ENCODE measurements at places on chromosomes 13 and 19.
A peak's percentile ranks its signal among the peaks of the same experiment; 100 is the strongest.

GRCh38 chr13:97459215-97459777, 25.3 kb downstream of the RAP2A start:
- DNase-seq: no peak

DNA sequence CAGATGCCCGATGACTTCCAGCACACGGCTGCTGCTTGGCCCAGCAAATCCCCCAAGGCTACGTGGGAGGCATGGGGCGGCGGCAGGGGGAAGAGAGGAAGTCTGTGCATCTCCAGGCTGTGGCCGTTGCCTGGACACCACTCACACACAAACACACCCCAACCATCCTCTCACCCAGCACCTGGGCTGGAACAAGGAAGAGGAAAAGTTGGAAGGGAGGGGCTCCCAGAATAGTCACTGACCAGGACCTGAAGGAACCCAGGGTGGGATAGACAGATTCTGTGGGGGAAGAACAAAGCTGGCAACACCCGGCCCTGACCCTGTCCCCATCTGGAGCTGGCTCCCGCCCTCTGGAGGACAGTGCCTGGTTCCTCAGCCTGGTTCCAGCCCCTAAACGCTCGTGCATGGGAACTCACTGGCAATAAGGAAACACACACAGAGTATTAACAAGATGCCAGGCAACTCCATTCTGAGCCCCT, 11.2 kb downstream of the PPP6R1 start:
- DNase-seq: peak; percentile 58

DNA sequence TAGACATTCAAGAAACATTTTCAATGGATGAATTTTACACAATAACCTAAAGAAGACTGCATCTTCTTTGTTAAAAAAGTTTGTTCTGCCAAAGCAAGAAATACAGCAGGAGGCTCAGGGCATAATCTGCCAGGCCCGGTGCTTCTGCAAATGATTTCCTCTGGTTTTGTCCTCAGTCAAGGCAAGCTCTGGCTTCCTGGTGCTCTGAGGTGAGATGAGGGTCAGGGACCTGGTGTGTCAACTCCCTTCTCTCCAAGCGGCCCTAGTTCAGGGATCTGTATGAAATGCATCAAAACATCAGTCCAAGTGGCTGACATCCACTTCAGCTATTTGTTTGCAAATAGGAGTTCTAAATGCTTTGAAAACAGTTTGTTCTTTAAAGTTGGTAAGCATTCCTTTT, 31.6 kb downstream of the LACC1 start:
- DNase-seq: no peak

DNA sequence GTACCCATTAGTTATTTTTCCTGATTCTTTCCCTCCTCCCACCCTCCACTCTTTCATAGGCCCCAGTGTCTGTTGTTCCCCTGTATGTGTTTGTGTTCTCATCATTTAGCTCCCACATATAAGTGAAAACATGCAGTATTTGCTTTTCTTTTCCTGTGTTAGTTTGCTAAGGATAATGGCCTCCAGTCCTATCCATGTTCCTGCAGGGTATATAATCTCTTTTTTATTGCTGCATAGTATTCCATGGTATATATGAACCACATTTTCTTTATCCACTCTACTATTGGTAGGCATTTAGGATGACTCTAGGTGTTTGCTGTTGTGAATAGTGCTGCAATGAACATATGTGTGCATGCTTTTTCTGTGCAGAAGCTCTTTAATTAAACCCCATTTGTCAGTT, 79.4 kb downstream of the ZMYM2 start:
- no peak for DNase-seq

DNA sequence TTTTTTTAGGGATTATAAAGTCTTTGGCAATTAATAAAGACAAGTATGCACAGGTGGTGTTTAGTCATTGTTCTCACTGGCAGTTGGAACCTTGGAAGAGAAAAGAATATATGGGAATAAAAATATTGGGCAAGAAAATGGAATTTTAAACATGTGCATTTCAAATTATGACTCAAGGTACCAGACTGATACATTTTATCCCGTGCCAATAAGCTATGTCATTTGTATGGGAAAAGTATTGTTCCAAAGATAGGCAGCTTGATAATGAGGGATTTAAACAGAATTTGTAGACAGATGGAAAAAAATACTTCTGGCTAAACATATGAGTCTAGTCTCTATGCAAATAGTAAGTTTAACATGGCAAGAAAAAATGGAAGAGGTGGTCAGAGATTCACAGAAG, 169.5 kb upstream of the UFM1 start:
- DNase-seq: no peak

- DNase-seq: no peak
These were observed 141.3 kb downstream of the STOML3 start for GRCh38 chr13:38849315-38849714.

DNA sequence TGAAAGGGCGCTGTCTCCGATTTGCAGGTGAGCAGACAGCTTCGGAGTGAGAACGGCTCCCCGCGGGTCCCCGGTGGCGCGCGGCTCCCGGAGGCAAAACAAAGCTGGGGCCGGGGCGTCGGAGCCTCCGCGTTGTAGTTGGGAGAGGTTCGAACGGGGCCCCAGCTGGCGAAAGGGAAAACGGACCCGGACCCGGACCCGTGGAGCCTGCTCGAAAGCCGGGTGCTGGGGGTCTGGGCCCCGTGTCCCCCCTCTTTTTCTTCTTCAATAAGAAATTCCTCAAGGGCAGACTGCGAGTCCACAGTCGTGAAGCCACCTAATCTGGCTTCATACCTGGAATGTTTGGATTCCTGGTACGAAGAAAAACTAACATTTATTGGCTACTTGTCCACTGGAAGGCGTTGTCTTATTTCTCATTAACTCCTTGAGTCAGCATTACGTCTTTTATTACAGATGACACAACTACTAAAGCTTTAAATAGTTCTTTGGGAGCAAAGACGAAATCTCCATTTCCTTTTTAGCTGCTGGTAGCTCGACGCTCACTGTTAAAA, 632 bp upstream of the MTIF3 start:
- peak; percentile 61 for DNase-seq

- no peak for DNase-seq
These were observed 1.1 kb downstream of the NUDT19 start for GRCh38 chr19:32692727-32693061.

DNA sequence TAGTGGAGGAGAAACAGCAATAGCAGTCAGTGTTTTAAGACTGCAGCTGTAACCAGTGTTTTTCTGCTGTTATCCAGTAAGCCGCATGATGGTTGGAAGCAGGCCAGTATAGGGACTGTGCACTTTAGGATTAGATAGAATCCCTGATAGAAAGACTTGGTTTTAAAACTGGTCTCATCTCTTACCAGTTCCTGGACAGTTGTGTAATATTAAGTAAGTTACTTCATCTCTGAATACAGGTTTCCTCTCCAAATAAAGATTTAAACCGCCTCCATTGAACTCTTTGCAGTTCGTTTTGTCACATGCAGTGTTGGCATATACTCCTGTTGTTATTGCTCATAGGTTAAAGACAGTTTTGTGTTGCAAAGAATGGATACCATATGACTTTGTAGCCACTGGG, 25.6 kb downstream of the URI1 start:
- DNase-seq: peak; percentile 56

GRCh38 chr13:105327581-105328126, 1207.8 kb downstream of the EFNB2 start:
- no peak for DNase-seq

DNA sequence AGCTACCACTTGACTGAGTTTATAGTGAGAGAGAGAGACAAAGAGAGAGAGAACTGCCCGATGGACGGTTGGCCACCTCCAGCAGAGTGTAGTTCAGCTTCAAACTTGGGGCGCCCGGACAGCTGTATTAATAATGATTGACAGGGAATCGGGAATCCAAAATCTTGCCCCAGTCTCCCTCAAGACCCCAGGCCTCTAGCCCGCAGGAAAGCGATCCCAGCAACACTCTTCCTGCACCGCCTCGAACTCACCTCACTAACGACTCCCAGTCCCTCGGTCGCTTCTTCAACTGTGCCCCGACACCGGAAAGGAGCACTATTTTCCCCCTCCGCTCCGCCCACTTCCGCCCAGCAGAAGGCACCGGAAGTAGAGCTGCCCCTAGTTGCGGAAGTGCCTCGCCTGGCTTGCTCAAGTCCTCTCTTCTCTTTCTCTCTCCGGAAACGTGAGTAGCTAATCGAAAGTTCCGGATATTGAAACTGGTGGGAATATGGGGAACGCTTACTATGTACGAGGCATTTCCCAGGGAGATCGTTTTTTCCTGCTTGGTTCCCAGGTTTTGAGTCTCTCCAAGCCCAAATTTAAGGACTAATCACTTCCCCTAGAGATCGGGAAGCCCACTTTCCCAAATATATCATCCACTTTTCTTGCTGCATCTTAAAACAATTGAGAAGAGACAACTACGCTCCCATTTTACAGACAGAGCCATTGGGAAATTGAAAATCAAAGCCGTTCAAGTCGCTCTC, at the start of gene NOSIP:
Gene NOSIP, minus strand, starts transcription at position 293 of the 743 bp plus-strand sequence. CDS start 19,865 bp downstream, outside the sequence.
- DNase-seq: peak; percentile 97

DNA sequence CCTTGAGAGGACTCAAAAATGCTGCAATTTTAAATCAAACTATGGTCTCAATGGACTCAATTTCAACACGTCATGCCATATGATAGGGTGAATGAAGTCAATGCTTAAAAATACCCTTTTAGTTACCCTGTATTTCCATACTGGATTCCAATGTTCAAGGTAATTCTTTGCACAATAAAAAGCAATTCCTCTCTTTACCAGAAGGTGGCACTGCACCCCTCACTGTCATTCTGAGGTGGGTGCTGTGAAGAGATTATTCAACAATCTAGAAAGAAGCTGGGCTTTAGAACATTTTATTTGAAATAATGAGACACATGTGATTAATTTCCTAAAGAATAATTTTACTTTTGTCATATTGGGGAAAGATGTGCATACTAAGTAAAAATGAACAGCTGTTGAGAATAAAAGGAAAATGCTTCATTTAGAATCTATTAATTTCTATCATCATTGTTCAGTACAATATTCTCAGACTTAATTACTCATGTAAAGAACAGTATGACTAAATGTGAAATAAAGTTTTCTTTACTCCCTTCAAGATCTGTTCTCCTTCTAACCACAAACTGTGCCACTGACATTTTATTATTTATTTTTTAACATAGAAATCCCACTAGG, 789.1 kb downstream of the GPC5 start:
- peak; percentile 41 for DNase-seq

GRCh38 chr13:37074703-37075102, 15.2 kb upstream of the SUPT20H start:
- no peak for DNase-seq

- DNase-seq: peak; percentile 66
These were observed 14.1 kb downstream of the PNPLA6 start for GRCh38 chr19:7549429-7550148.

DNA sequence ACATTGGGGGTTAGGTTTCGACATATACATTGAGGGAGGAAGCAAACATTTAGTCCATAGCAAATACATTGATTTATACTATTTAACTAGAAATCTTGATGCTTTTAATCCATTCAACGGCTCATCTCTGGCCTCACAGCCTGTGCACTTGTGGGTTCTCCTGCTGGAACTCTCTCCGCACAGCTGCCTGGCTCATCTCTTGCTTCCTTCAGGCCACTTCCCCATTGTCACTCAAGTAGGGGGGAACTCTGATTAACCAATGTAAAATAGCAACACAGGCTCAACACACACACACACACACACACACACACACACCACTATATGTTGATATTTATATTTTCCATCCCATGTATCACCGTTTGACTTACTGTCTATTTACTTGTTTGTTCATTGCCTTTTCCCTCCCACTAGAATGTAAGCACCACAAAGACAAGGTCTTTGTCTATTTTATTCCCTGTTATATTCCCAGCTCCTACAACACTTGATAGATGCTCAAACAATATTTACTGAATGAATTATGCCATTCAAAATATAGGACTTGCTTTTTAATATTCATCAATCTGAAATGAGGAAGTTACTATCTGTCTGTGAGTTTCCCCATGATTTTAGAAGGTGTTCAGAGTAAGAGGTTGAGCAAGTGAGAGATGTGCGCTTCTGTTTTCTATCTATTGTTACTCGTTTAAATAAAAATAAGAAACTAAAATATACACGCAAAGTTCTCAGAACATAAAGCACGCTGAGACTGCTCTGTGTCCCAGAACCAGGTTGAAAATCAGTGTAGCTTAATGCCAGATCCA, 29.8 kb upstream of the PABPC3 start:
- no peak for DNase-seq

- no peak for DNase-seq
These were observed 1.8 kb downstream of the ZNF175 start for GRCh38 chr19:51572908-51573307.

DNA sequence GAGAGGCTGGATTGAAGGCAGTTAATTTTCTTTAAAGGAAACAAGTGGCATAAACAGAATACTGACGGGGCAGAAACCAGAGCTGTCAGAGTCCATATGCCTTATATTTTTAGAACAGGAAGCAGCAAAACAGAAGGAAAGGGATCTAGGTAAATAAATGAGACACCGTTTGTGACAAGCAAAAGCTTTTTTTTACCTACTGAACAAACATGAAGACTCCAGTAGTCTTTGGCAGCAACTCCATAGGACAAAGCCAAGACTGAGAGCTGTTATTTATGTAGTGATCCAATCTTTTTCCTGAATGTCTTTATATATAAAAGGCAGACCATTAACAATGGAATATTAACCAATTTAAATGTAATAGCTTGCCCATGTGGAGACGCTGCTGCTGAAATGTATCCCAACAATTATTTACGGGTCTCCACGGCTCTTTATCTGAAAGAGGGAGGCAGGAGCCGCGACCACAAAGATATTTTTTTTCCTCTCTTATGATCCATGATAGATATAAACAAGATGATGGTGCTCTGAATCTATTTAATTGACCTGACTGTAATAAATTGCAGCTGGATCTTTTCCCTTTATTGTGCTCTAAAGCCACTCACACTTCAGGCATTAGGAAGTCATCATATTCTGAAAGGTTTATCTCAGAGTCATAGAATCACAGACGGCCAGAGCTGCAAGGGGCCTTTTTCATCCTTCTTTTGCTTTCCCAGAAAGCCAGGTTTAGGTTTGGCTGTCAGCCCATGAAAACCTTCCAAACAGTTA, 687.8 kb downstream of the EFNB2 start:
- no peak for DNase-seq

DNA sequence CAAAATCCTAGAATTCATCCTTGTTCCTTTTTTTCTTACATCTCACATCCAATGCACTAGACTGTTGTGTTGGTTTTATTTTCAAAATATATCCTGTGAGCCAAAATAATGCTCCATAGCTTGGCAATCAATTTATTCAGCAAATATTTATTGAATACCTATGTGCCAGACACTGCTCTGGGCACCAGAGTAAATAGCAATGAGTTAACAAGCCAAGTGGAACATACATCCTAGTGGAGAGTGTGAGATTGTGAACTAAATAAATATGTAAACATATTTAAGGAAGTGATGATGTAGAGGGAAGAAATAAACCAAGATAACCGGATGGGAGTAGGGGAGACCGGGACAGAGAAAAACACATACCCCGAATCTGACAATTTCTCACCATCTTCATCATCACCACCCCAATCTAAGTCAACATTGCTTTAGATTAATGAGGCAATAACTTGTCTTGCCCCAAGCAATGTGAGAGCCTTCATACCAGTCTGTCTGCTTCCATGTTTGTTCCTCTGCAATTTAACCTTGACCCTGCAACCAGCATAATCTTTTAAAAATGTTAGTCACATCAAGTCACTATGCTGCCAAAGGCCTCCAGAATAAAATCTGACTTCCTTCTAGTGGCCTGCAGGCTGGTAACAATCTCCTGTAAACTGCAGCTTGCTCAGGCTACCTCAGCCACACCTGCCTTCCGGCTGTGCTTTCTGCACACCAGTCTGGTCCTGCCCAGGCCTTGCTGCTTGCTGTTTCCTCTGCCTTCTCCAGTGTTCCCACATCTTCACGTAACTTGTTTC, 199.2 kb downstream of the DLEU7 start:
- DNase-seq: no peak

GRCh38 chr19:2084993-2085720, 11.0 kb downstream of the MOB3A start:
- peak; percentile 93 for DNase-seq

GRCh38 chr13:99847318-99847750, 124.2 kb downstream of the ZIC5 start:
- no peak for DNase-seq
